A172 (cell line): ENCODE measurements at places on chromosomes 13 and 19.
A peak's percentile ranks its signal among the peaks of the same experiment; 100 is the strongest.

DNA sequence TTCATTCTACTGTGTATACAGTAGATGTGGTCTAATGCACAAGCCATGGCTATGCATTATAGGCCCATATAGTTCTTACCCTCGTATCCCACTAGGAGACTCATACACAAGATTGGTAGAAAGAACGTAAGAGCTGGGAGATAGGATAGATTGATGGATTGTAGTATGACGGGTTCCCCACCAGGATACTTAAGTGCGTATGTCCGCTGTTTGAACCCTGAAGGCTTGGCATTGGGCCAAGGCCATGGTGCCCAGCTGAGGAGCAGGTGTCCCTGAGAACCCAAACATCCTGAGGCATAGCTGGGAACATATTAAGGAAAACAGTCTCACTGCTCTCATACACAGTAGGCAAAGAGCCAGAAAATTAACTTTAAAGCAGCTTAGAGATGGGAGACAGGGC, 617.5 kb upstream of the KLF12 start:
- no peak for DNase-seq

- no peak for DNase-seq
Observed at GRCh38 chr13:44229371-44230030, 144.1 kb upstream of the SERP2 start.

GRCh38 chr13:108060111-108060510, 155.2 kb downstream of the LIG4 start:
- DNase-seq, result no peak

GRCh38 chr19:7492558-7492957, 3.7 kb upstream of the PEX11G start:
- DNase-seq, result peak; percentile 44

DNA sequence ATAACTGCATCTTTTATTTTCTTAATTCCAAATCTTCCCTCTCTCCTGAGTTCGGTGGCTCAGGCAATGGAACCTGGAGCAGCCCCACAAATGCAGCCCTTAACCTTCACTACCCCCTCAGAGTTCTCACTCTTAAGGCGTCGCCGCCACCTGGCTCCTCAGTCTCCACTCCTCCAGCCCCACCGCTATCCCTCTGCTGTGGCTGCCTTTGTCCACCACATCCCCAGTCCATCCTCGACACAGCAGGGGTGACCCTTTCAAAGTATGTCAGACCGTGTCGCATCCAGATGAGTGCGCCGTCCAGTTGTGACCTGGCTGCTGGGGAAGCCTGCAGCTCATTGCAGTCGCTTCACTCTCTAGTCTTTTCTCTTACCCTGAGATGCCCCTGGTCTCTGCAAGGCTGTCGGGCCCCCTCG, 1.0 kb downstream of the SPPL2B start:
- DNase-seq, result no peak

DNA sequence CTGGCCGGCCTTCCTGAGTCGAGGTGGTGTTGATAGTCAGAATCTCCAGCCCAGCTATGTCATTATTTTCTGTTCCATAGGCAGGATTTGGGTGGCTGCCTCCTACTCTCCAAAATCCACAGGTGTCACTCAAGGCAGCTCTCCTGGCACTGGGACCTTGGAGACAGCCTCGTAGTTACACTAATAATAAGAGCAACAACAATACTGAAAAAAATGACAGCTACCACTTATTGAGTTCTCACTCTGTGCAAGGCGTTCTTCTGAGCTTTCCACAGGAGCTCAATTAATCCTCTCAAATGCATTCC, 12.2 kb upstream of the KLK12 start:
- DNase-seq, result no peak

DNA sequence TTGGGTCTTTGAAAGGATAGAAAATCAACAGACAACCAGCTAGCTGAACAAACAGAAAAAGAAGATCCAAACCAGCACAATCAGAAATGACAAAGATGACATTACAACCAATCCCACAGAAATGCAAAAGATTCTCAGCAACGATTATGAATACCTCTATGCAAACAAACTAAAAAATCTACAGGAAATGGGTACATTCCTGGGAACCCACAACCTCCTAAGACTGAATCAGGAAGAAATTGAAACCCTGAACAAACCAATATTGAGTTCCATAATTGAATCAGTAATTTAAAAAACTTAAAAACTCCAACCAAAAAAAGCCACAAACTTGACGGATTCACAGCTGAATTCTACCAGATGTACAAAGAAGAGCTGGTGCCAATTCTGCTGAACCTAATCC, 20.9 kb upstream of the C1QTNF9B start:
- no peak for DNase-seq

- no peak for DNase-seq
Observed at GRCh38 chr13:111598747-111599146, 278.3 kb downstream of the TEX29 start.

- DNase-seq, result no peak
Observed at GRCh38 chr19:48992581-48993174, 431 bp downstream of the GYS1 start.

- DNase-seq, result no peak
Observed at GRCh38 chr19:10432736-10433130, 12.4 kb downstream of the PDE4A start.

DNA sequence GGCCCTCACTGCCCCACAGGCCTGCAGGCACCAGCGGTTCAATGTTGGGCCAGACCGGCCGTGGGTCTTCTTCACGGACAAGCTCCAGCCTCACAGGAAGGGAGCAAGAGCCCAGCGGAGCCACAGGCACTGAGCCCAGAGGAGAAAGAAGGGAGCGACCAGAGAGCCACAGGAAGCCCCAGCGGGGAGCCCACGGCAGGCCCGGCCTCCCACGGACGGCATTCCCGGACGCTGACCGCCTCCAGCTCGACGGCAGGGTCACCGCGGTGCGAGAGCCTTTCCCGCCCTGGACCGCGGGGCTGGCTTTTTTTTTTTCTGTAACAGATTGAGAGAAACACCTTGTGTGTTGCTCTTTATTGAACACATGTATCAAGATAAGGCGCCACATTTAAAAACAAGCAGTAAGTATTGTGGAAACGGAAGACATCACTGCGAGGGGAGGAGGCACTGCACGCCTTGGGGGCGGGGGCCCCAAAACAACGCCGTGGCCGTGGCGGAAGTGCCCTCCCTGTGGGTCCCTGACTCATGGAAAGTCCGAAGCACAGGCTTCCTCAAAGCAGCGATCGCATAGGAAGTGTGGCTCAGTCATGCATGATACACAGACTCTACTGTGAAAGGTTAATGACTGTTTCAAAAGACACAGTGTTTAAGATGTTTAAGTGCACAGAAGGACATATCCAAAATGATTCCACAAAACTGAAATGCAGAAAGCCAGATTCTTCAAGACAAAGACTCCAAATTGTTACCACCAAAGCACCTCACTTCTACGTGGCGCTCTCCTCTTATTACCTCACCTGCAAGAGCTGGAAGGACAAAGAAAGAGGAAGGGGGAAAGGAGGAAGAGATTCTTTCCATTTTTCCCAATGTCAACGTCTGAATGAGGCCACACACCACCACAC, 3.5 kb downstream of the RASA3 start:
- DNase-seq, result peak; percentile 92

- DNase-seq, result no peak
Observed at GRCh38 chr13:27904719-27905118, 15.1 kb upstream of the PDX1 start.

DNA sequence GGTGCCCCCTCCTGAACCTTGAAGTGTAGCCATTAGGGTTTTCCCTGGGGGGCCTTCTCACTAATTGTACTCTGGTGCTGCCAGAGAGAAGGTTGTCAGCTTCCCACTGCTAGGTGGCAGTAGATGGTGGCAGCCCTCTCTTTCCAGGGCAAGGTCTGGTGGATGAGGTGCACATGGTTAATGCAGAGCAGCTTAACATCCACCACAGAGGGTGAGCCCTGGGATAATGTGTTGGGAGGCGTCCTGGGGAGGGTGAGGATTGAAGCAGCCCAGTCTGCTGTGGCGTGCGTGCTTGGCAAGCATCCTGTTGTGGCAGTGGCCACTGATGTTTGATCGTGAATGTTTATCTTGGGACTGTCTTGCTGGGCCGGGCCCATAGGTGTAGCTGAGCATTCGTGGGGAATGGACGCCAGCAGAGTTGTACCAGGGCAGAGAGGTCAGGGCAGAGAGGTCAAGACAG, 5.8 kb downstream of the EGLN2 start:
- no peak for DNase-seq

GRCh38 chr13:98541701-98542203, 35.2 kb downstream of the STK24 start:
- DNase-seq, result no peak

GRCh38 chr19:5031231-5032100, 62.6 kb downstream of the KDM4B start:
- DNase-seq, result peak; percentile 76

- DNase-seq, result no peak
Observed at GRCh38 chr19:38015216-38015615, 108.2 kb downstream of the SIPA1L3 start.

DNA sequence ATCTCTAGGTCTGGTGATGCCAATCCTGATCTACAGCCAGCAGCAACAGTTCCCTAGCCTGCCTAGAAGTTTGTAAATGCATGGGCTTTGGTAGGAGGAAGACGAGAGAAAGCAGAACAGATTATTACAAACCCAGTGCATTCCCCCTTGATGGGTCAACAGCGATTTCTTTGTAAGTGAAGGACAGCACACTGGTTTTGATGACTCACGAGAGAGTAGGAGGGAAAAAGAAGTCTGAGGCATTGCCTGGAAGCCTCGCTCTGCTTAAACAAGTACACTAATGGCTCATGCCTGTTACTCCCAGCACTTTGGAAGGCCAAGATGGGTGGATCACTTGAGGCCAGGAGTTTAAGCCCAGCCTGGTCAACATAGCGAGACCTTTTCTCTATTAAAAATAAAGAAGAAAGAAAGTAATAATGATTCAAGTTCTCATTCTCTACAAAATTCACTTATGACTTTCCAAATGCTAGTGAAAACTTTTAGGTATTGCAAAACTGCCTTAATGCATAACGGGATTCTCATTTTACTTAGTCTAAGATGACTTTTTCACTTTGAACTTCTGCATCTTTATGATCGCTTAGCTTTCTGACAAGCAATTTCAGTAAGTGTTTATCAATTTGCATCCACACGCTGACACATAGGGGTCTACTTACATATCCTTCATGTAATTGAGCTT, 47.7 kb upstream of the USPL1 start:
- DNase-seq, result peak; percentile 90

DNA sequence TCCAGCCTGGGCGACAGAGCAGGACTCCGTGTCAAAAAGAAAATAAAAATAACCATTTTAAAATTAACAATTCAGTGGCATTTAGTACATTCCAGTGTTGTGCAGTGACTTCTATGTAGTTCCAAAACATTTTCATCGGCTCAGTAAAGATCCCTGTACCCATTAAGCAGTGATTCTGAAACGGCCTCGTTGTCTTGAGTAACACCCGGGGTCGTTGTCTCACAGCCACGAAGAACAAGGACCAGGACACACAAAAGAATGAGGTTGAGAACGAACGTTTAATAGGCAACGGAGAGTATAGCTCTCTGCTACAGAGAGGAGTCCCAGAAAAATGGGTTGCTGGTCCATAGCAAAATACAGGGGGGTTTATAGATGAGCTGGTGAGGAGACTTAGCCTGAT, 2.4 kb upstream of the TMED1 start:
- no peak for DNase-seq

DNA sequence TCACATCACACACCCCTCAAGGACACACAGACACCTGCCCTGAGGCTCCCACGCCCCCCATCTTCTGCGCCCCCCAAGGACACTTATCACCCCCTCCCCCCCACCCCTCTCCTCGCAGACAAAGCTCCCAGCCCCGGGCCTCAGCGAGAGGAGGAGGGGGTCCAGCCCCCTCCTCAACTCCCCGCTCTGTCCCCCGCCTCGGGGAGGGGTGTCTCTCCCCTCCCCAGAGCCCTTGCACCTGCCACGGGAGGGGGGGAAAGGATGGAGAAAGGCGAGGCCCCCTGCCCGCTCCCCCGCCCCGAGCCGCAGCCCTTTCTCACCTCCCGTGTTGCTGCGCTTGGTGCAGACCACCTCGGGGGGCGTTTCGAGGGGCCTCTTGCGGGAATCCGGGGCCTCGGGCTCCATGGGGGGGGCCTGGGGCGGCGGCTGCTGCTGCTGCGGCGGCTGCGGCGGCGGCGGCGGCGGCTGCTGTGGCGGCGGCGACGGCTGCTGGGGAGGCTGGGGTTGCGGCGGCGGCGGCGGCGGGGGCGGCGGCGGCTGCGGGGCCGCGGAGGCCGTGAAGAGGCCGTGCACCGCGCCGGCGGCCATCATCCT, 621 bp downstream of the NOVA2 start:
- DNase-seq, result no peak

- DNase-seq, result no peak
Observed at GRCh38 chr13:43115141-43115540, 91.8 kb downstream of the DNAJC15 start.

DNA sequence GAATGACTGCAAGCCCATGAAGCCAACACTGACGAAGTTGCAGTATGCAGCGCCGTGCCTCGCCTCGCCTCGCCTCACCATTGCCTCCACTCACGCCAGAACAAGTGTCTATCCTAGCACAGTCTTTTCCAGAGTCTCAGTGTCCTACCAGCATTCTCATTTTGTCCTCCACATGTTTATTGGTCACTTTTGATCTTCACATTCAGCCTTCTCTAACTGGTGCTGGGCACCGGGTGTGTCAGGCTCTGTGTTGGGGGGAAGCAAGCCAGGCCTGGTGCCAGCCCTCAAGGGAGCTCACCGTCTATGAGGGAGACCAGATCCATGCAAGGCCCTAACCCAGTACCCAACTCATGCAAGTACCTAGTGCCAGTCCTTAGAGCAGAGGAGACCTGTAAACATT, 69.7 kb upstream of the GPR183 start:
- DNase-seq, result no peak

GRCh38 chr19:35153701-35154524, 622 bp upstream of the FXYD5 start:
- DNase-seq, result no peak

DNA sequence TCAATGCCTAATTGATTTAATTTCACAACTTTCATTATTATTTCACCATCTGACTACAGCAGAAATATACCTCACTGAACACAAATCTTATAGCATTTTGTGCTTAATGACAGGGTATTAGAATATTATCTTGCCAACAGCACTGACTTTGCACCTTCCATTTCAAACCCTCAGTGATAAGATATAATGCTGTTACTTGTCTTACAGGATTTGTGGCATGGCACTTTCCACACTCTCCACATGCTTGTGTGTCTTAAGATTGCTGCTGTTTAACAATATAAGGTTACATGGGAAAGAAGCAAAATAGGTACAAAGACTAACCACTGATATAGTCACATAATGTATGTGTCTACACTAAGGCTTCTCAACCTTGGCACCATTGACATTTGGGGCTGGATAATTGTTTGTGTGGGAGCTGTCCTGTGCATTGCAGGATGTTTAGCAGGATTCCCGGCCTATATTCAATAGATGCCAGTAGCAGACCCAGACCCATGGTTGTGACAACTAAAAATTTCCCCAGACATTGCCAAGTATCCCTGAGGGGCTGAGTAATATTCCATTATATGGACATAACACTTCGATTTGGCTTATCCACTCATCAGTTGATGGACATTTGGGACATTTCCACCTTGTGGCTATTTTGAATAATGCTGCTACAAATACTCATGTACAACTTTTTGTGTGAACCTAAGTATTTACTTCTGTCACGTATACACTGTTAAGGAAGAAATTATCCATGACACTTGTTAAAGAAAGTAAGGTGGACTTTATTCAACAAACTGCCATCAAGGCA, 5.7 kb upstream of the DIAPH3 start:
- DNase-seq, result no peak
